ENCODE measurements at places on chromosomes 3 and 15.

- DNase-seq, result no peak
Observed at GRCh38 chr15:25618161-25618560, 179.3 kb upstream of the UBE3A start.

DNA sequence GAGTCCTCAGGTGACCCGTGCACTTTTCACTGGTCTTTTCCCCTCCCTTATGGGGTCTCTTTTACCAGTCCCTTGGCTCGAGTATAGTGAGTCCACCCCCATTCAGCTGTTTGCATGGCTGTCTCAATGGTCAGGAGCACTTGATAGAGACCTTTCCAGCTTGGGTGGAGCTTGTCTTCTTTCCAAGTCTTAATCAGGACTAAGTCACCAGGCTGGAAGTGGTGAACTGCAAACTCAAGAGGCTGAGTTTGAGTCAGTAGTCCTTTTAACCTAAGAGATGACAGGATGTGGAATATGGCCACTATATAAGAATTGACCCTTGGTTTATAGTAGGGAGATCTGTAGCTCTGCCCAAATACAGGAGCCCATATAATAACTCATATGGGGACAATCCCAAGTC lies 279.7 kb downstream of the PYDC2 start:
- DNase-seq, result no peak

GRCh38 chr15:66749841-66750575 lies 48.0 kb downstream of the SMAD6 start:
- no peak for DNase-seq

GRCh38 chr3:129663045-129663446 lies 56.6 kb upstream of the PLXND1 start:
- no peak for DNase-seq

GRCh38 chr3:122621112-122621511 lies 43.7 kb downstream of the PARP15 start:
- DNase-seq, result no peak

DNA sequence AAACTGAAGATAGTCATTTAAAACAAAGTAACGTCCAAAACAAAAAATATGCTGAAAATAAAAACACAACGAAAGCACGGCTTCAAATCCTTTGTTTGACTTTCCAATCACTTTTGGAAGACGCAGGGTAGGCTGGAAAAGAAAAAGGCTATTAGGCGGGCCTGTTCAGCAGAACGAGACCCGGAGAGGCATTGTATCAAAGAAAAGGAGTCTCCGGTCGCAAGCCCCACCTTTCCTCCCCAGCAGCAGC lies 691 bp downstream of the SENP7 start:
- no peak for DNase-seq

DNA sequence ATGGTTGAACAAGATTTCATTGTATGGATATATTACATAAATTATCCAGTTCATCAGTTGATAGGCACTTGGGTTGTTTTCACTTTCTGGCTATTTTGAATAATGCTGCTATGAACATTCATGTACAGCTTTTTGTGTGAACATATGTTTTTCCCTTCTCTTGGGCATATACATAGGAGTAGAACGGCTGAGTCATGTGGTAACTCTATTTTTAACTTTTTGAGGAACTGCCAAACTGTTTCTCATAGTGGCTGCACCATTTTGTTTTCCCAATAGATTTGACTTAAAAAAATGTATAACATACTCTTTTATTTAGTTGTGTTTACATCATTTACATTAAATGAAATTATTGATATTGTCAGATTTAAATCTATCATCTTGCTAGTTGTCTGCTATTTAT lies 28.8 kb upstream of the RFX7 start:
- no peak for DNase-seq

DNA sequence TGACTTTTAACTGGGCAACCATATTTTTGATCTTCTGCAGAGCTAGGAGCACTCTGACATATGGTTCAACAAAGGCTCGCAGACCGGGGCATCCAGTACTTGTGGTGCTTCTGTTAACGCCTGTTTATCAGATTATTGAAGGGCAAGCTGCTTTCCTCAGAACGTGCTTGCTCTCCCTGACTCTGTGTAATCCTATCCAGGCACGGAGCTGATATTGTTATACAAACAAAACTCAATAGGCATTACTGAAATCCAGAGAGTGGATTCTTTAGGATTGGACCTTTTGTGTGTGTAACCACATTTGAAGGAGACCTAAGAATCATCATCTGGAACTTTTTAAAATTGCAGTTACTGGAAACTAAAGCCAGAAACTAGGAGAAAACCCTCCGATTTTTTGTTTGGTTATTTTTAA lies 246.5 kb downstream of the PTPRG start:
- DNase-seq, result no peak

- DNase-seq, result no peak
Observed at GRCh38 chr3:170745211-170745718, 124.7 kb downstream of the RPL22L1 start.

GRCh38 chr3:2595486-2595885 lies 496.8 kb downstream of the CNTN4 start:
- DNase-seq, result no peak

GRCh38 chr3:106457281-106458180 lies 588.7 kb upstream of the CBLB start:
- no peak for DNase-seq

GRCh38 chr3:113495035-113495434 lies 19.9 kb downstream of the SPICE1 start:
- DNase-seq, result no peak

GRCh38 chr3:18438586-18438985 lies 13.4 kb upstream of the SATB1 start:
- DNase-seq, result peak; percentile 2

GRCh38 chr3:149895769-149896168 lies 74.9 kb downstream of the PFN2 start:
- DNase-seq, result no peak

DNA sequence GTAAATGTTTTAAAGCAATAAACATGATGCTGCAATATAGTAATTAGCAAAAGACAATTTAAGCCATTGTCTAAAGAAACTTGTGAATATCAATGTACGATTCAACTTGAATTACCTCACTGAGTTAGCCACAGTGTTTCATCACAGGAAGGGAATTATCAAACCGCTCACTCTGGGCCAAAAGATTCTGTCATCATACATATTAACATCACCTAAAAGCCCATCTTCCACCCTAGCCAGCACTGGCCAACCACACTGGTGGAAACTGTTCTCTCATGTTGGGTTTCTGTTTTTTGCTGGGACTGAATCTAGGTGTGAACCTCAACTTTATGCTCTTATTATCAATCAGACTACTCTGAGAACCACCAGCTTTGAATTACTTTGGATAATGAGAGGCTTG lies 497.7 kb upstream of the THBS1 start:
- no peak for DNase-seq

DNA sequence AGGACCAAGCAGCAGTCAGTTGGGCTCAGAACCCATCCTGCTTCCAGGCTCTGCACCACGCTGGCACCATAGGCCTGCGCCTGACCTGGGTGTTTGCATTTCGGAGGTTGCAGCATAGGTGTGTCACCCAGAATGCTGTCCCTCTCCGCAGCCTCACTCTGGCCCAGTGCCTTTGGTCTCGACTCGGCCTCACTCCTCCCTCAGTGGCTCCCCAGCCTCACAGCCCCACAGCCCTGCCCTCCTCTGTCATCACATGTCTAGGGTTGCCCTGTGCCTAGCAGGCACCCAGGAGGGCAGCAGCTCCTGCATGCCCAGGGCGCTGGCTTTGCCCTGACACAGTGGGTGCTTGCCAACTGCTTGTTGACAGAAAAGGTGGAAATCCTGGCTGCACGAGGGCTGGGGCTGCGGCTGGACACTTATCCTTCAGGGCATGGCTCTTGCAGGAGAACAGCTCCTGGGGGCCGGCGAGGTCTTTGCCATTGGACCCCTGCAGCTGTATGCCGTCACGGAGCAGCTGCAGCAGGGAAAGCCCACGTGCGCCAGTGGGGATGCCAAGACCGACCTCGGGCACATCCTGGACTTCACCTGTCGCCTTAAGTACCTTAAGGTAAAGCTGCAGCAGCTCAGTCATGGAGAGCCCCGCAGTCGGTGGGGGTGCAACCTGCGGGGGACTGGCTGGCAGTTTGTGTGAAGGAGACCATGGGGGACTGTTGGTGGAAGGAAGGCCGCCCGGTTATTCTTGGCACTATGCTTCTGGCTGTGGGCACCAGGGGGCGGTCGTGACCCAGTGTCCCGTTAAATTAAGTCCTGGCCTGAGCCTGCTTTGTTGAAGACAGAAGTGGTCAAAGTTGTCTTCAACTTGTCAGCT lies 16.2 kb downstream of the NISCH start:
- no peak for DNase-seq

GRCh38 chr3:16884084-16884747 lies 539 bp upstream of the PLCL2 start:
- DNase-seq, result peak; percentile 36

DNA sequence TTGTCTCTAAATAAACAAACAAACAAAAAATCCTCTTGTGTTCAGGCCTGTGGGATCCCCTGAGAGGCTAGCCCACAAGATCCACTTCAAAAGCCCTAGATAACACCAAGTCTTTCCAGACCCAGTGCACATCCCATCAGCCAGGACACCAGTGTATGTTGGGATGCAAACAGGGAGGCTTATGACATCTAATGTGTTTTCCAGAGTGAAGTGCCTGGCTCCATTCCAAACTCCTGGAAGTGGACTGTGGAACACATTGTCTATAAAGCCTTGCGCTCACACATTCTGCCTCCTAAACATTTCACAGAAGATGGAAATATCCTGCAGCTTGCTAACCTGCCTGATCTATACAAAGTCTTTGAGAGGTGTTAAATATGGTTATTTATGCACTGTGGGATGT lies 57.0 kb downstream of the MLH1 start:
- DNase-seq, result no peak

GRCh38 chr15:39887832-39888231 lies 32.2 kb downstream of the GPR176 start:
- DNase-seq, result no peak

DNA sequence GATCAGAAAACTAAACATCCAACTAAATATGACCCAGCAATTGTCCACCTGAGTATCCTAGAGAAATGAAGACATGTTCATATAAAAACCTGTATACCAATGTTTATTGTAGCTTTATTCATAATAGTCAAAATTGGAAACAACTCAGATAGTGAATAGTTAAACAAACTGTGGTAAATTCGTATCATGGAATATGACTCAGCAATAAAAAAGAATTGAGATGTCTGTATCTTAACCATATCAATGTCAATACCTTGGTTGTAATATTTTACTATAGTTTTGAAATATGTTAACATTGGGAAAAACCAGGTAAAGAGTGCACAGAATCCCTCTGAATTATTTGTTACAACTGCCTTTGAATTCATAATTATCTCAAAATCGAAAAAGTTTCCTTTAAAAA lies 159.3 kb upstream of the GAP43 start:
- no peak for DNase-seq

DNA sequence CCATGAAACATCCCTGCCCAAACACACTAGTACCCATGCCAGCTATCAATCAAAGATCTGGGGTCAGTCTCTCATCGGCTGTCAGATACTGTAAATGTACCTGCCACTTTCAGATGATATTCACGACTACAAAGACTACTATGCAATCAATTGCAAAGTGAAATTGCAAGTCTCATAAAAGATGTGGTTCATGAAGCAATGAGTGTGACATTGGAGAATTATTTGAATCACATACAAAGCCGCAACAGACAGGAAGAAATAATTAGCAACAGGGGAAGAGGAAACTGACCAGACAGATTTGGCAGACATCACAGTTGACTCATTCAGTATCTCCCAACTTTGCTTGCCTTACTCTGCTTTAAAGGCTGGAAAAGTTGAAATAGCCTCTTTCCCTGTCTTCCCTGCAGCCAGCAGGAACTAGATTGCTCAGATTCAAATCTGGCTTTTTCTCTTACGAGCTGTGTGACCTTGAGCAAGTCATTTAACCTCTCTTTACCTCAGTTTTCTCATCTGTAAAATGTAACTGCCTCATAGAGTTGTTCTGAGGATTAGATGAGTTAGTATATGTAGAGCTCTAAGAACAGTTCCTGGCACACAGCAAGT lies 95.7 kb upstream of the C3orf80 start:
- no peak for DNase-seq
